ENCODE measurements at places on chromosomes 2 and 18.

GRCh38 chr2:208360259-208361076 is 46.1 kb upstream of the PTH2R start:
- no peak for DNase-seq

DNA sequence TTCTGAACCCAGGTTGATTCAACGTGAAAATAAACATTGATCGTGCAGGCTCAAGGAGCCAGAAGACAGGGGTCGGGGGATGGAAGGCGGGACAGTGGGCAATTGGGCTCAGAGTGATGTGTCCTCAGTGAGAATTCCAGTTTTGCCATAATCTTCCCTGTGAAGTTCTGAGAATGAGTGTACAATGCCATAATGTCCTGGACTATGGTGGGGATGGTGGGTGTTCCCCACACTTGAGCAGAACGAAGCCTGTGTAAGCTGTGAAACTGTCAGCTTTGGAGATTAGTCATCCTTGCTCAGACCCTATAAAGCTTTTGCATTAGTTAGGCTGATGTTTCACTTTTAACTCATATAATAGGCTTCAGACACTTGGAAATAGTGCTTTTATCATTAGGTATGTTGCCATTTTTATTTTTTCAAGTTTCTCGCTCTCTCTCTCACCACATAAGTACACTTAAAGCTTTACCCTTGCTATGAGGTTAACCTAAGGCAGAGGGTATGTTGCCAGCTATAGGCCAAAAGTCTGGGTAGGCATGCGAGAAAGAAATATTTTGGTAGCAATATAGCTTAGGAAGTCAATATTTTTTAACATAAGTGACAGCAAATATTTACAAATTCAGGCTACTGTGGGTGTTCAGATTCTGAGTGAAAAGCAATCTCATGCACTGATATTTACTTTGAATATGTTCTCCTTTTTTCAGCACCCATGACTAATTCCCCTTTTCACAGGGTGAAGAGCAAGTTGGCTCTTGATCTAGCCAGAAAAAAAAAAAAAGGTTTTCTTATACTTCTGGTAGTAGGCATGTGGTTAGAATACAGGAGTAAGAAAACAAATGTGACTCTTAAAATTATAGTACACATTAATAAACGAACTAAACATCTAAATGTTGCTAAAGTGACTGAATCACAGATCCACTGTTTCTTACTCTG is 47.2 kb downstream of the CDC42EP3 start:
- DNase-seq, result no peak

- DNase-seq, result no peak
These were observed 12.4 kb downstream of the IGFBP2 start for GRCh38 chr2:216645636-216645950.

DNA sequence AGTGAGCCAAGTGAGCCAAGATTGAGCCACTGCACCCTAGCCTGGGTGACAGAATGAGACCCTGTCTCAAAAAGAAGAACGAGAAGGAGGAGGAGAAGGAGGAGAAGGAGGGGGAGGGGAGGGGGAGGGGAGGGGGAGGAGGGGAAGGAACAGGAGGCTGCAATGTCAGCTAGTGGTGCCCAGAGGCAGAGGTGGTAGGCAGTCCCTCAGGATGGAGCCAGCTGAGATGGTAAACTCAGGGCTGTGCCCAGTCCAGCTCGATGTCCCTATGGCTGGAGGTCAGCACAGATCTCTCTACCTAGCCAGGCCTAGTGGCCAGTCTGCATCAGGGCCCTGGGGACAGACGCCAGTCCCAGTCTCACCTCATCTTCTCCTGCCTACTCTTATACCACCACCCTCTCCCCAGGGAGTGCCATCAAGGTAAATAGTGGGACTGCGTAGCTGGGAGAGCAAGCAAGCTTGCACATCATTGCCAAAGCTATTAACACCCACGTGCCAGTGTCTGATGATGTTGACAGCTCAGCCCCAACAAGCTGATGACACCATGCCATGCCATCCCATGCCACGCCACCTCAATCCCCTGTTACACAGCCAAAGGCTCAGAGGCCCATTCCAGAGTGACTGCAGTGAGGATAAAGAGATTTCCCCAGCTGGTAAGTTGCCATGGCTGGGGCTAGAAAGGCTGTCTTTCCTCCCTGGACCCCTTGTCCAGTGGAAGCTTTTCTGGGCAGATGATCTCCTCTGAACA is 7.6 kb upstream of the PLB1 start:
- no peak for DNase-seq

GRCh38 chr18:23859466-23860336 is 154.9 kb upstream of the TTC39C start:
- no peak for DNase-seq

DNA sequence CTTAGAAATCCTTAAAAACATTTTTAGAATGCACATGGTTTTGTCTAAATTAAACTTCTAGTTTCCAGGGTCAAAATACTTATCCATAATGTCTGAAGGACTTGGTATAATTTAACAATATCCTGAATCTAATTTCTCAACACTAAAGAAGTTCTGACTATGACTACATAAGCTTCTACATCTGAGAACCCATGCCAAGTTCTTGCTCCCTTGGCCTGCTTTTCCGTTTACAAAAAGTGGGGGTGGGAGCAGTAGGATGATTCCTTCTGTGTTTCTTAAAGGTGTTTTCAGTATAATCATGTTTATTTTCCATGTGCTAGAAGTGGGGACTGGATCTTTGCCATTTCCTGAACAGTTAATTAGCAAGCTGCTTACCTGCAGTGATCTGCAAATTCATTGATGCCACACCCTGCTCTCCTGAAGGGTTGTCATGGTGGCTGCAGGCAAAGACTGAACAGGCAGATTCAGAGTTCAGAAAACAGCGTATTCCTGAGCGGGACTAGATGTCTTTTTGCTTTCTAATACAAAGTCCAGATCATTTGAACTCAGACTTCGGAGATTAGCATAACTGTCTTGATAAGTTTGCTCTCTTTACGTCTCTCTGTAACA is 36.2 kb downstream of the ADNP2 start:
- DNase-seq, result no peak
